Activated CD4-positive, alpha-beta T cell treated with anti-CD3 and anti-CD28 coated beads for 1 hour (primary cell): ENCODE measurements at places on chromosomes 16 and 17.

- peak; percentile 37 for DNase-seq
These were observed 10.1 kb upstream of the SLC16A5 start for GRCh38 chr17:75077496-75078283.

DNA sequence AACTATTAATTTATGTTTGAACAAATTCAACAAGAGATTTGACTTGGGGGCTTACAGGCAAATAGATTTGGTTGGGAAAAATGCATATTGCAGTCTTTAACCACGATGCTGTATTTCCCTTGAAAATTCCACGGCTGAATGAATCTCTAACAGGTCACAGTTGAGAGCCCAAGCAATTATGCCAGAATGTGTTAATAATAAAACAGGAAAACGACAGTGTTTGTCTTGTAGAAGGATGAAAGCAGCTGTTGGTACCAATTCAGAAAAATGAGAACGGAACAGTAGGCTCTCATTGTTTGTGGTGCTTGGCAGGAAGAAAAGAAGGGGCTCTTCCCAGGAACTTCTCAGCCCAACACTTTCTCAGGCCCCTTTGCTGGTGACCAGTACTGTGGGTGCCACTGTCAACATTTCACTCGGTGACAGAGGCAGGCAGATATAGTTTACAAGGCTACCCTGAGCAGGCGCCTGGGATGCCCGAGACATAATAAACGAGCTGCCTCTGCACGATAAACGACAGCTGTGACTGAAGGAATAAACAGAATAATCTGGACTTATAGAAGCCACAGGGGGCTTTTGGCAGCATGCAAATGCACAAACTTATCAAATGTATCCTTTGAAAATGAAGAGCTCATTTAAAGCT is 387.1 kb downstream of the HS3ST4 start:
- no peak for DNase-seq

GRCh38 chr16:9874219-9874618 is 308.0 kb downstream of the GRIN2A start:
- DNase-seq: no peak

- no peak for DNase-seq
These were observed 151.9 kb downstream of the MSI2 start for GRCh38 chr17:57408071-57408811.

DNA sequence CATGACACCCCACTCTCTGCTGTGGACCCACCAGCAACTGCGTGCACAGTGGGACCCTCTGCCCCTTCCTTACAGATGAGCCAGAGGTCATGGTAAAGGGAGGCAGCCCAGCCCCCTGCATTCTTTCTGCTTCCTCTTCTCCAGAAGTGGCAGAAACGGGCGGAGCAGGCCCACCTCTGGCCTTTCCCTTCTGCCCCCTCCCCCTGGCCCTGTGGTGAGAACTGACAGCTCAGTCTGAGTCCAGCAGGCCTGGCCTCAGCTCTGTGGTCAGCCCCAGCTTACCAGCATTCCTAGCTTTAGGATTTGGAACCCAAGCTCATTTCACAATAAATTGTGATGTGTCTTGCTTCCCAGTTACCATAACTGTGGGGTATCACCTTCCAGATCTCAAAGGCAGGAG is 4.8 kb upstream of the ANKRD11 start:
- DNase-seq: no peak

DNA sequence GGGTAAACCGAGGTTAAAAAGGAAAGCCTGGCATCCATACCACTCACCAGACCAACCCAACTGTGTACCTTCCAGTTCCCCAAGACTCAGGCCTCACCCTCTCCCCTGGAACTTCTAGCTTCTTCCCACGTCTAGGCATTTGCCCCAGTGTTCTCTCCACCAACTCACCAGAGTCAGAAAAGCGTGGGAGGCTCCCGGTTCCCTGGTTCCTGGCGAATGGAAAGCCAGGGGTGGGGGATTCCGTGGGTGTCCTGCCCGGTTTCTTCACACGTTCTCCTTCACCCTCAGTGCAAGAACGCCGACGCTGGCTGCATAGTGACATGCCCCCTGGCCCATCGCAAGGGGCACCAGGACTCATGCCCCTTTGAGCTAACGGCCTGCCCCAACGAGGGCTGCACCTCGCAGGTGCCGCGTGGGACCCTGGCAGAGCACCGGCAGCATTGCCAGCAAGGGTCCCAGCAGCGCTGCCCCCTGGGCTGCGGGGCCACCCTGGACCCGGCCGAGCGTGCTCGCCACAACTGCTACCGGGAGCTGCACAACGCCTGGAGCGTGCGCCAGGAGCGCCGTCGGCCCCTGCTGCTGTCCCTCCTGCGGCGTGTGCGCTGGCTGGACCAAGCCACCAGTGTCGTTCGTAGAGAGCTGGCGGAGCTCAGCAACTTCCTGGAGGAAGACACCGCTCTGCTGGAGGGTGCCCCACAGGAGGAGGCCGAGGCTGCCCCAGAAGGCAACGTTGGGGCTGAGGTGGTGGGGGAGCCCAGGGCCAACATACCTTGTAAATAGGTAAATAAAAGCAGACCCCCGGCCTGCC is 1.7 kb downstream of the RNF151 start:
- no peak for DNase-seq

- no peak for DNase-seq
These were observed 51.4 kb upstream of the NFAT5 start for GRCh38 chr16:69514356-69514755.

DNA sequence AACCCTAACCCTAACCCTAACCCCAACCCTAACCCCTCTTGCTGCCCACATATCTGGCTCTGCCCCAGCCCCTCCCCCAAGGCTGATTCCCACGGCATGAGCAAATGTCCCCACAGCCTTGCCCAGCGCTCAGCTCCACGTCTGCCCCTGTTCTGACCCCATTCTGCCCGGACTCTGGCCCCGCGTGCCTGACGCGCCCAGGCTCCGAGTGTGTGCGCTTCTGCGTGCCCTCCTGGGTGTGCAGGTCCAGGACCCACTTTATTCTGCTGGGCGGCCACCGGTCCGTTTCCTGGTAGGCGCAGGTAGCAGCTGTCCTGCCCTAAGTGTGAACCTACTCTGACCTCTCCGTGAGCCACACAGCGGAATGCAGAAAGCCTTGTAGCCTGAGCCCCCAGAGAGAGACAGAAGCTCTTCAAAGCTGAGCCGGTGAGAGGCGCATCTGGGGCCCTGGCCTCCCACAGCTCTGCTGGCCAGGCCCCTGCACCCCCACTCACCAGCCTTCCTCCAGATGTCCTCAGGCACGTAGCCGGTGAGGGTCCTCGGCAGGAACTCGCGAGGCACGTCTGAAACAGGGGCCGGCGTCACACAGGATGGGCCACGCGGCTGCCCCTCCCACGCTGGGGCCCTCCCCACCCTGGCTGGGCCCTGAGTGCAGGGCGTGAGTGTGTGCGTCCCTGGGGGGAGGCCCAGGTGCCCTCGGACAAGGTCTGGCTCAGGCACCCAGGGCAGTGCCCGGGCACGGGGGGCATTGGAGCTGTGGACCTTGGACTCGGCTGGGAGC is 14.0 kb upstream of the PABPN1L start:
- DNase-seq: no peak

DNA sequence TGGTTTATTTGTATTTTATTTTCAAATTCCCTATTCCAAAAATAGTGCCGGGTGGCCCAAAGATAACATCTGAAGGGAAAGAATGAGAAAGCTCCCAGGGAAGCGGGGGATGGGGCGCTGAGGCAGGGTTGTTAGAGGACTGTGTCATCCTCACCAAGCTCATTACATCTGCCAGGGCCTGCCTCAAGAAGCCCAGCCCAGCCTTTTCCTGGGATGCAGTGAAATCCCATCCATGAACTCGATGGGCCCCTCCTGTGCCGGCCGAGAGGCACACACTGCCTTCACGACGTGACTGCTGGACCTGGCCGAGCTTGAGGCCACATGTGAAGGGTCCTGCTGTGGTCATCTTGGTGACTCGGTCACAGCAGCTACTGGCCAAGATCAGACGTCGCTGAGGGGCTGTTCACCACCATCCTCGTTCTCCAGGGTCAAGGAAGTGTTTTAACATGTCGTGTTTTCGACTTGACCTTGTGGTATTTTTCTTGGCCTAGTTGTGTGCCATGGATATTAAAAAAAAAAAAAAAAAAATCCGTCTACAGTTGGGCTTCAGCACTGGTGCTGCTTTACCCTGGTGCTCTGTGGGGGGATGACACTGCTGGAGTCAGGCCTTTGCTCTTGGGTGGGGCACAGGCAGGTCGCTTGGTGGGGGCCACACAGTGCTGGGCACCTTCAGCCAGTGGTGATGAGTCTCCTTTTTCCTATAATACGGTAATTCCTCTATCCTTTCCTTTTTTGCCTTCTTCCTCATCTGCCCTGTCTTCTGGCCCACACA is 4.9 kb downstream of the TIMM22 start:
- DNase-seq: no peak

- no peak for DNase-seq
These were observed 4.2 kb downstream of the MFAP4 start for GRCh38 chr17:19382531-19383444.
